ENCODE measurements at places on chromosomes 7 and 10.

DNA sequence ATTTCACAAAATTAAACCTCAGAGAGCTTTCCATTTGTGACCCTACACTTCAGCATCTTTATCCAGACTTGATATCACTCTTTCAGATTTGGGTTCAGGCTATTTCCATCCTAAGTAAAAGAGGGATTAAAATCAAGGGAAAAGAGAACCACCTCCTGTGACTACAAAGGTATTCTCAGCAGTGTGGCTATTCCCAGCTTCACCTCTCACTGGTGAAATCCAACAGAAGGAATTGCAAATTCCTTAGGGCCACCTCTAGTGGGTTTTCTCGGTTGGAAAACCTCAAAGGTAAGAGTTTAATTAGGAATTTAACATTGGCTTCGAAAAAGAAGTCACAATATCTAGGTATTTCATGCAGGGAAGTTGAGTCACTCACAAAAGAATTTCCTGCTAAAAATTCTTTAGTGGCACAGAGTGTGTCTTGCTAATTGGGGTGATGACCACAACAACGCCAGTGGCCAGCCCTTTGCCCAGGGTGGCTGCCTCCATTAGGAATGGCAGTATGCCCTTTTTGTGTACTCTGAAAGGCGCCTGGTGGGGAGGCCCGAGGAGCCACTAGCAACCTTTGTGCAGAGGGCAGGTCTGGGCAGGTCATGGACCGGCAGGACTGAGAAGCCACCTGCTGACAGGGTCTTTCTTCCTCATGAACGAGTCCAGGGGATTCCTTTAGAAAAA lies 52.2 kb downstream of the SEM1 start:
- no peak for DNase-seq

DNA sequence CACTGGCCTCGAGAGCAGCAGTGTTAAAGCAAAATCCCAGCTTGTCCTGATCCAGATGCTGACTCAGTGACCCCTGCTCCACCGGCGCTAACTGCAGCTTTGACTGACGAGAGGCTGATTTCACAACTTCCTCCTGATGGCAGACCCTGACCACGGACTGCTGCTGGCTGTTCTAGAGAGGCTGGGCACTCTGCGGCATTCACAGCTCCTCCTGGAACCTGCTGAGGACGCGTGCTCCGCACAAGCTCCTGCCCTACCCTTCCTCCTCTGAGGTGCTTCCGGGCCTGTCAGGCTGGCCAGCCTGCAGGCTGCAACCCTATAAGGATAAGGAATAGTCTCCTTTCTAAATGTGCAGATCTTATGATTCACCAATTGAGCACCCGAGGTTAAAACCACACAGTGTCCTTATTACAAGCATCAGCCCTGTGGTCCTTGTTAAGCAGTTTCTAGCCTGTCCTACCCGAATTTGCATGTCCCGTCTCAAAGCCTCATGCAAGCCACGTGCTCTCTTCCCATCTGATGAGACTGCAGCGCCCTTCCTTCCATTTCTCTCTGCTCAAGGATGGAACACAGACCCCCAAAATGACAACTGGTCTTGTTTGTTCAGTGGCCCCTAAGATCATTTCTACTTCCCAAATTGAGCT lies 35.5 kb upstream of the NCAPG2 start:
- no peak for DNase-seq

GRCh38 chr10:28312572-28312971 lies 9.7 kb upstream of the MPP7 start:
- DNase-seq, result no peak

- DNase-seq, result no peak
Observed at GRCh38 chr7:87267239-87267900, 47.8 kb upstream of the TMEM243 start.

DNA sequence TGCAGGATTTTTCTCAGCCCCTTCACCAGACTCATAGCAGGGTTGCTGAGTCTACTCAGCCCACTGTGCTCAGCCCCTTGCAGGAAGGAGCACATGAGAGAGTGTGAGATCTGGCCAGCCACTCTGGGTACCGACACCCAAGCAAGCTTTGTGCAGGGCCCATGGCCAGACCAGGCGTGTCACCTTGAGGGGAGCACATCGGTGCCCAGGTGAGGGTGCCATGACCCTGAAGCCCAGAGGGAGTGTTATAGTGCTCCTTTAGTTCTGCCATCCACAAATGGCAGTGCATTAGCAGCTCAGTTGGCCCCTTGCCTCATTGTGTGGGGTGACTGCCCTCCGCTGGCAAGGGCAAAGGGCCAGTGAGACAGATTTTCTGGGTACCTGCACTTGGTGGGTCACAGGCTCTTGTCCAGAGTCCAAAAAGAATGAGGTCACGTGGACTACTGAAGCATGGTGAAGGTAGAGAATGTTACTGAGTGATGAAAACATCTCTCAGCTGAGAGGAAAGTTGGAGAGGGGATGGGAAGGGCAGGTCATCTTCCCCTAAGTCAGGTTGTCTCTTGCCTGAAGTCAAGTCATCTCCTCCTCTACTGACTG lies 181.8 kb downstream of the MACC1 start:
- DNase-seq, result no peak

- no peak for DNase-seq
Observed at GRCh38 chr7:106010331-106010730, 47.3 kb downstream of the CDHR3 start.

GRCh38 chr10:75974080-75974479 lies 542.7 kb downstream of the LRMDA start:
- no peak for DNase-seq

- DNase-seq, result no peak
Observed at GRCh38 chr7:139490130-139490529, 6.7 kb upstream of the KLRG2 start.

DNA sequence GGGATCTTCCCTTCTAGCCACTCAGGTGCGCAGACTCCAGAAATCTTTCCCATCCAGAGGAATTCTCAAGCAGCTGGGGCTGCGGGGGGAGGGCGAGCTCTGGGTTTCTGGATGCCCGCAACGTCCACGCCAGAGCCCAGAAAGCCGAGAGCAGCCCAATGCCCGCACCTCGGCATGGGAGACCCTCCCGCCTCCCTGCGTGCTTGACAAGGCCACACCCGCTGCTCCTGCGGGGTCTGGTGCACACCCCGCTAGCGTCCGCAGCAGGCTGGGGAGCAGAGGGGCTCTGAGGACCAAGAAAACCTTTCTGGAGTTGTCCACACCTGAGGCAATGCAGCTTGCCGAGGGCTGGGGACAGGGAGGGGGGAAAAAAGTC lies 66.2 kb downstream of the SLC29A4 start:
- no peak for DNase-seq

DNA sequence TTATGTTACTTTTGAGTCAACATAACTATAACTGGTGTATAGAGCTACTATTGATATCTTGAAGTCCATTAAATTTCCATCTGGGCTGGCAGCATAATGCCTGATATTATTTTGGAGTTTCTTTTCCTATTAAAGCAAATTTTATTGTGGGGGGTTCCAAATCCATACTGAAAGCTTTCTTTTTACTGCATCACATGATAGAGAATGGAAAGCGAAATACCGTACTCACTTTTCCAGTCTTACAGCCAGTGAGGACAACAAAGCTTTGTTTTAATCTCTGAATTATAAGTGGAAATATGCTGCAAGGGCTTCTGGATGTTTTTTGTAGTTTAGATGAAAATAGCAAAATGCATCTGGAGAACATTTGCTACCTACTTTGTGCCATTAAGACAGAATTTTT lies 477.5 kb upstream of the SEMA3D start:
- no peak for DNase-seq

GRCh38 chr7:134742688-134743350 lies 36.6 kb upstream of the CALD1 start:
- DNase-seq, result no peak

- DNase-seq, result no peak
Observed at GRCh38 chr7:155645662-155646061, 1.2 kb downstream of the RBM33 start.

DNA sequence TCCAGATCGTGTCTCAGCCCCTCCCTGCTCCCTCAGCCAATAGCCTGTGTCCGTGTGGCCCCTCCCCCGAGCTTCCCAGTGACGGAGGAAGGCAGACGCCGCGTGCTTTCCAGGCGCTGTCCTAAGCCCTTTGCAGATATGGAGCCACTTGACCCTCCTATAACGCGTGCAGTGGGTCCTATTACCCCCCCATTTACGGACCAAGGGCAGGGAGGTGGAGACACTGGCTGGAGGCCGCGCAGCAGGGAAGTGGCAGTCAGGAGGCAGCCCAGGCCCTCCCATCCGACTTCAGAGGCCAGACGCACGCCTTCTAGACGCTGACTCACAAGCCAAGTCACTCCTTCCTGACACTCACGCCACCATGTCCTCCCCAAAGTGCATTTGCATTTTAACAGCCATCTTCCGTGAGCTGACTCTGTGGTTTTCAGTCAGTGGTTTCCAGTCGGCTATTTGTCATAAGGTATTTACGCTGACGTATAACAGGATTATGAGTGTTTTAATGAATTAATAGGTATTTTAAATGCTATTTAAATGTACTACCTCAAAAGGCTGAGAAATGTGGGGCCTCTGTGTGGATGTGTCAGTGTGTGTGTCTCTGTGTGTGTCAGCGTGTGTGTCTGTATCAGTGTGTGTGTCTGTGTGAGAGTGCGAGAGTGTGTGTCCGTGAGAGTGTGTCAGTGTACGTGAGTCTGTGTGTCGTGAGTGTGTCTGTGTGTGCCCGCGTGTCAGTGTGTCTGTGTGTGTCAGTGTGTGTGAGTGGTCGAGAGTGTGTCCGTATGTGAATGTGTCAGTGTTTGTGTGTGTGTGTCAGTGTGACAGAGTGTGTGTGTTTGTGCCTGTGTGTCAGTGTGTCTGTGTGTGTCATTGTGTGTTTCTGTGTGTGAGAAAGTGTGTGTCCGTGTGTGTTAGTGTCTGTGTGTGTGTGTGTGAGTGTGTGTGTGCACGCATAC lies 92.0 kb upstream of the INSIG1 start:
- DNase-seq, result peak; percentile 94

DNA sequence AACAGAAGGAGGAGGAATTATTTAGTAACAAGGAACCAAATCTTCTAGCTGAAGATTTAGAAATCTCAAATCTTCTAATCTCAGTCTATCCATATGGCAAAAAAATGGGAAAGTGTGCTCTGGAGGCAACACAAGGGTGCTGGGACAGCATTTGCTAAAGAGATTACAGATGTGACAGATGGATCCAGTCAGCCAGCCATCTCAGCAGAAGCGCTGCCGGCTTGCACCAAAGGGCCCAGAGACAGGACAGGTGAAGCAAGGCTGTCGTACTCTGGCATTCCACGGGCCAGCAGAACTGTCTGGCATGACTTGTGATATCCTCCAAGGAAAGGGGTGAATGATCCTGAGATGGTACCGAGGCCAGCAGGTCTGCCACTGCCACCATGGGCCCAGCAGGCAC lies 45.7 kb upstream of the GJD4 start:
- DNase-seq, result no peak

GRCh38 chr7:1925349-1925748 lies 255.3 kb downstream of the ELFN1 start:
- no peak for DNase-seq

DNA sequence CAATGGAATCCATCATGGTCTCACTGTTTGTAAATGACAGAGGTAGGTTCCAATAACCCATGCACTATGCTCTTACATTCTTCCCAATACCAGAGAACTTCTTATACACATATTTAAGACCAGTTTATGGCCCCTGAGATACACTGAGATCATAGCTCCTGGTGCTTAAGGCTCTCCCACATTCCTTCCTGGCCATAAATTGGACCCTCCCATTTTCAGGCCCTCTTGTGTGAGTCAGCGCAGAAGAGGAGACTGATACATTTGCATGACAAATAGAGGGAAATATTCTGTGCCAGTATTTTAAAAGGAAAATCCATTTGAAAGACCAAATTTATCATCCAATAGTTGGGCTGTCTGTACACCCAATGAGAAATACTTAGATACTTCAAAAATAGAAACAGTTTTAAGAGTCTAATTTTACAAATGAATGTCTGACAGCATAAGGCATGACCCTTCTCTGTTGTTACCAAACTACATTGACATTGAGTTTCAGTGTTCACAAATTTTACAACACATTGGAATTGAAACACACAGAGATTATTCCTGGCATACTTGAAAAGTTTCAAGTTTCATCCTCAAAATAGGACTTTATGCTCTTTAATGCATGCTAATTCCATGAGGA lies 35.3 kb downstream of the SLC16A9 start:
- no peak for DNase-seq

DNA sequence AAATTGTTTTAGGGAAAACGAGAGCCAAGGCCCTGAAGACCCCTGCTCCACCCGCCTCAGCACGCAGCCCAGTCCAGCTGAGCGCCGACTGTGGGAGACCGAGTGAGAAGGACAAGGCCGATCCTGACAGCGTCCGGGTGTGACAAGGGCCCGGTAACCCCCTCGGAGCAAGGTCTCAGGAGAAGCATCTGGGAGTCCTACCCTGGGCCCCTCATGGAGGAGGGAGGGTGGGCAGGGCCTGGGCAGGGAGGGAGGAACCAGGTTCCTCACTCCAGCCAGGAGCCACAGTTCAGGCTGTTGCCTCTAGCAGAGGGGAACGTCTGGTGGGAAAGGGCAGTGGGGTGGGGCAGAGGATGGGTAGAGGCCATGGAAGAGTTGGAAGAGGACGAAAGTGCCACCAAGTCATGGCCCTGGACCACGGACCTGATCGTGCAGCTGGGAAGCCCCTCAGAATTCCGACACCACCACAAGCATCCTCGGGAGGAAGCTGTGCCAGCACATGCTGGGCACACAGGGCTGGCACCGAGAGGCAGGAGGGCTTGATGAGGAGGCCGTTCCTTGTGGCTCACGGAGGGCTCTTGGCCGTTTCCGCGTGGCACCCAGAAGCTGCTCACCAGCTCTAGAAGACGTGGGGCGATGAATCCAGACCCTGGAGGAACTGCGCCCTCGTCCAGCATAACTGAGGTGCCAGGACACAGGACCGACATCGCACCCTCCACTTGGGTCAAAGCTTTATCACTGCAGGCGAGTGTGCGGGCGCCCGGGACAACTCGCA lies 2.2 kb upstream of the KNDC1 start:
- no peak for DNase-seq

GRCh38 chr7:156578978-156579430 lies 61.6 kb upstream of the RNF32 start:
- no peak for DNase-seq

- no peak for DNase-seq
Observed at GRCh38 chr10:102284531-102284930, 39.2 kb downstream of the GBF1 start.

GRCh38 chr7:149284343-149284742 lies 22.3 kb downstream of the ZNF783 start:
- DNase-seq, result no peak

DNA sequence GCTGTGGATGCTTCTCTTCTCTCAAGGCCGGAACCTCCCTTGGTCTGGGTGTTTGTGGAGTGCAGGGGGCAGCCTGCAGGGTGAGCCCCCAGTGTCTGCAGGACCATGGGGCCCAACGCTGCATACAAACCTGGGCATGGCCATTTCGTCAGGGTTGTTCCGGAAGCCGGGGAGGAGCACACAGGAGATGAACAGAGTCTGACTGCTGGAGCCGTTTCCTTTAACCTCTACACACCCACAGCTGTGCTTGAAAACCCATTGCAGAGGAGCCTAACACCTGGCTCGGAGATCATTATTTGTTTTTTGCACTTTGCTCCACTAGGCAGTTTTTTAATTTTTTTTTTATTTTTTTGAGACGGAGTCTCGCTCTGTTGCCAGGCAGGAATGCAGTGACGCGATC lies 167.6 kb upstream of the INSYN2A start:
- no peak for DNase-seq

GRCh38 chr10:78763651-78764395 lies 304.9 kb upstream of the ZMIZ1 start:
- peak; percentile 57 for DNase-seq

- no peak for DNase-seq
Observed at GRCh38 chr7:28203508-28204240, 23.1 kb upstream of the JAZF1 start.
